ENCODE measurements at places on chromosomes 2 and 18.

GRCh38 chr2:155690785-155691184, 641.7 kb downstream of the NR4A2 start:
- DNase-seq = no peak

- DNase-seq = no peak
These were observed 189.5 kb downstream of the CTIF start for GRCh38 chr18:48728204-48728833.

DNA sequence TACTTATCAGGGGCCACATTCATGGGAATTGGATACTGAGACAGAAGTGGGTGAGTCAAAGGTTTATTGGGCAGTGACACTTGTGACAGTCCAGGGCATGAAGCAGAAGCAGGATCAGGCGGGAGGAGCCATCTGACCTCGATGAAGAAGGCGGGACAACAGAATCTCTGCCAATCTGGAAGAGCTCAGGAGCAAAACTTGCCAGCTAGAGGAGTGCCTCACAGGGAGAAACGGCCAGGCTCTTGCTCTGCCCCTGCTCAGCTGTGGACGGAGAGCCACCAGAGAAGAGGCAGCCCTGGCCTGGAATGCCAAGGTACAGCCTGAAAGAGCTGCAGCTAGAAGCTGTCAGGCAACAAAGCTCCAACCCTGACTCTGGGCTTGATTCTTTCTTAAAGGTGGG, 16.9 kb downstream of the DAW1 start:
- no peak for DNase-seq

DNA sequence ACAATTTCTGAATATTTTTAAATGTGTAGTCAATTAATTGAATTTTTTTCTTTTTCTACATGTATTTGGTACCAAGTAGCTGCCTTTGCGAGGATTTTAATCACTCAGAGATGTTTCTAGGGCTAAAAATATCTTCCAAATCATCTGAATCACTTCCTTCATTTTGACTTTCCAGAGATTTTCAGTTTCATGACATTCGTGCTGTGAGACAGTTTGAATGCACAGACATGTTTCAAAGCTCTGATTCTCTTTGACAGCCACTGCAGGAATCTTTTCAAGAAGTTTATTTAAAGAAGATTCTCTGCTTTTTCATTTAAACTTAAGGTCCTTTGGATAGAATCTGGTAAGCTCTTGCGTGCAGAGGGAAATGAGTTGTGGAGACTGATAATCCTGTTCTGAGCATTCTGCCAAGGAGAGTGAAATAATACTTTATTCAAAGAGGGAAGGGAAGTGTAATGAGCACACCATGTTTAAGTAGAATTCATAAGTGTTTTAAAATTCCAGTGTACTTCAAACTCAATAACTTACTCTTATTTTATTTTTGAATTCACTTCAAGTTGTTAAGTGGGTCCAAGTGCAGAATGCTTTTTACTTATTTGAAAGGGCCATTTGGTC, 9.7 kb downstream of the CYBRD1 start:
- no peak for DNase-seq

- DNase-seq = no peak
These were observed 199.2 kb downstream of the KCNS3 start for GRCh38 chr2:18077704-18078103.
